Sciatic nerve (tissue), 2 donors: ENCODE measurements at places on chromosomes 2 and 18.

DNA sequence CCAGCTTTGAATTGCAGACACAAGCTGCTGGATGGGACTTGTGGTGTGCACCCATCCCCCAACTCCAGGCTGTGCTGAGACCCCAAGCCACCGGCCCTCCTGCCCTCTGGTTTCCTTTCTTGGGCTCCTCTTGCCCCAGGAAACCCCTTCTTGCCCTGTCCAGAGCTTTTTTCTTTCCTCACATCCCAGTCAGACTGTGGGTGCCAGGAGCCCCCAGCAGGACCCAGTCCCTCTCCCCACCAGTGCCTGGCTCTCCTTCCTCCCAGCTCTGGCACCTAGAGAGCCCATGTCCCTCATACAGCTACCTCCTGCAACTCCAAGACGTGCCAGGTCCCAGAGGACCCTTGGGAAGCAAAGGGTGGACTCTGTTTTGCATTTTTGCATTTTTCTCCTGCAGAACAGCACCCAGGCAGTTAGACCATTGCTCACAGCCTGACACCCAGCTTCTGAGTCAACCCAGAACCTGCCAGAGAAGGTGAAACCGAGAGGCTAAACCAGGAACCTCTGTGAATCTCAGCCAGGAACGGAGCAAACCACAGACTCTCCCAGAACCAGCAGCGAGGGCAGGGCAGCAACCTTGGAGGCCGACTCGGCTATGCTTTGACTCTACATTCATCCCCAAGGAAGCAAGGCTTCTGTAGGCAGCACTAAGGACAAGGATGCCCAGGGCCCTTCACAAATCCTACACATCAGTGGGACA is 221.1 kb downstream of the ANAPC1 start:
- no peak for DNase-seq

- DNase-seq: no peak
Observed at GRCh38 chr18:40413160-40413559, 1541.9 kb upstream of the PIK3C3 start.

GRCh38 chr2:189217541-189217940 is 38.0 kb upstream of the COL5A2 start:
- DNase-seq: no peak

- no peak for DNase-seq
Observed at GRCh38 chr2:113167962-113168340, 5.8 kb upstream of the PSD4 start.

GRCh38 chr2:21837168-21837960 is 713.6 kb downstream of the TDRD15 start:
- DNase-seq: no peak

GRCh38 chr2:60890393-60890707 is 9.0 kb downstream of the REL start:
- DNase-seq: no peak

DNA sequence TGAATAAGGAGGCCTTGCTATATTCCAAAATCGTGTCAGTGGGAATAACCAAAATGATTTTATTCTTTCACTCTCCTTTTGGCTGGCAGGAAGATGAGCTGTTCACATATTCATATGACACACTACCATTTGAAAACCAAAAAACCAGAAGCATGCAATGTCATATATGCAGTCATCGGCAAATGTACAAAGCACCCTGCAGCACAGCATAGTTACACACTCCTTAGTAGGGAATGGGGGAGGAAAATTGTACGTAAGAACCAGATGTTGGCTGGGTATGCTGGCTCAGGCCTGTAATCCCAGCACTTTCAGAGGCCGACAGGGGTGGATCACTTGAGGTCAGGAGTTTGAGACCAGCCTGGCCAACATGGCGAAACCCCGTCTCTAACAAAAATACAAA is 176.6 kb downstream of the GFPT1 start:
- DNase-seq: no peak

DNA sequence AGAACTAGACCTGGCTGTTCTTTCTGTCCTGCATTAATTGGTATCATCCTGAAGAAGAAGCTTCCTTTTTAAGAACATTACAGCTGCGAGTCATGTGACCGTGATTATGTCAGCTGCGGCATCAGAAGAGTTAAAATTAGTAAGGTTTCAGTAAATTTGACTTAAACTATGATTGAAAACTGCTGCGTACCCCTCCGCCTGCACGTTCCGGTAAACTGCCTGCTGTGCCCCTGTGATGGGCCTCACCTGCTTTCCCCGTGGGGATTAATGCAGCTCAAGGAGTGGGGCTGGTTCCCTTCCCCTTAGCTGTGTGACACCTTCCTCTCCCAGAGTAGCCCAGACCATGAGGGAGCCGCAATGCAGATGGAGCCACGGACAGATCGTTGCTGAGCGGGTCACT is 36.1 kb upstream of the MYO3B start:
- no peak for DNase-seq

DNA sequence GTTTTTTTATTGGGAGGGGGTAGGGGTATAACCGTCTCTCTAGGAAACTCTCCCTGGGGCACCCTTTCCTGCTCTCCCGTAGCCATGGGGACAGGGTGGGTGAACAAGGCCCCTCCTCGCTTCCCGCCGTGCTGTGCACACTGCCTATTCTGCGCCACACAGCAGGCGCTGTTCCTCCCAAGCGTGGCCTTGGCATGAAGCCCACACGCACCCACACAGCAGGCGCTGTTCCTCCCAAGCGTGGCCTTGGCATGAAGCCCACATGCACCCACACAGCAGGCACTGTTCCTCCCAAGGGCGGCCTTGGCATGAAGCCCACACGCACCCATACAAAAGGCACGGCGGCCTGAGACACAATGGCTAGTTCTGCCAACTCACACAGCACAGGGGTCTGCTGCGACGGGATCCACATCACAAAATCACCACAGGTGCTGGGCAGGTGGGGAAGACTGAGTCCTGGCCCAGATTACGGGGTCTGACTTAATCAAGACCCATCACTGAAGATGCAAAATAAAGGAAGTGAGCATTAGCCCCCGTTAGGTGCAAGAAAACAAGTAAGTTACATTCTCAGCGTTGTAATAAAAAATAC is 46.6 kb upstream of the TPO start:
- DNase-seq: peak; percentile 92

- DNase-seq: no peak
Observed at GRCh38 chr2:100741880-100742276, 78.1 kb upstream of the NPAS2 start.

GRCh38 chr2:144261336-144261735 is 258.6 kb downstream of the ZEB2 start:
- DNase-seq: no peak

GRCh38 chr2:100887713-100888495 is 68.0 kb downstream of the NPAS2 start:
- DNase-seq: no peak

DNA sequence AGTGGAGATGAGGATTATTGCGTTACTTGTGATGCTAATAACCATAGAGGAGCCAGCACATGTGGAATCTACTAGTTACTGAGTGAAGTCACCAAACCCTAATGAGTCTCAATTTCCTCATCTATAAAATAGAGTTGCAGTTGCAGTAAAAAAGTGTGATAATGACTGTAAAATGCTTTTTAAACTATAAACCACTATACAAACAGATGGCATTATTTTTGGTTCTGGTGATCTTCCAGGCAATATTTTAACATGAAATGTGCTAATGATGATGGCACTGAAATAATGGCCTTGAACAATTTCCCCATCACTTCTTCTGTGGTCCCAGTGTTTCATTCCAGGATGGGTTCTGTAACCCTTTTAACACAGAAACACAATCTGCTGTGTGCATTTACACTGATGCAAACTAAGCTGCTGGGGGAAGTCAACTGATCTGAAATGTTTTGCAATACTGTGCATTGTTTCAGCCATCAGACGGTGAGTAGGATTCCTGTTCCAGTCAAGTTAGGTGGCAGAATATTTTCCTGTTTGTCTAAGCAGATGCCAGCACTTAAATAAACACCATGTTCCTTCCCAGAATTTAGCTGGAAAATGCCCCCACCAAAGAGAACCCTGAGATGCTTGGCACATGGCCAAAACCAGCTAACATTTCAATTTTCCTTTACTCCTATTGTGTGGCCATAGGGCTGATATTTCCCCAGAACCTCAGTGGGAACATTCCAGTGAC is 52.6 kb downstream of the TACR1 start:
- no peak for DNase-seq

- no peak for DNase-seq
Observed at GRCh38 chr18:75023473-75023872, 185.5 kb downstream of the PTGR3 start.

- no peak for DNase-seq
Observed at GRCh38 chr2:221931251-221931991, 359.3 kb upstream of the EPHA4 start.

- no peak for DNase-seq
Observed at GRCh38 chr18:77977331-77977730, 727.7 kb downstream of the GALR1 start.

DNA sequence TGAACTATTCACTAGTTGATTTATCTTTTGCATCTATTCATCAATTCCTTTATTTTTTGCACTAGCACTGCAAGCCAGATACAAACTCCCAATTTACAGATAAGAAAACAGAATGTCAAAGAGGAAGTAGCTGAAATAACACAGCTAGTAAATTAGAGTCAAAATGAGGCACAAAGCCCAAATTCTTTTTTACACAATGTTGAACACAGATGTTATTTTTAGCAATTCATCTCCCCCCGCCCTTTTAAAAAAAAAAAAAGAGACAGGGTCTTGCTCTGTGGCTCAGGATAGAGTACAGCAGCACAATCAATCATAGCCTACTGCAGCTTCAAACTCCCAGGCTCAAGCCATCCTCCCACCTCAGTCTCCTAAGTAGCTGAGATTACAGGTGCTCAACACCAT is 127.8 kb downstream of the CCBE1 start:
- no peak for DNase-seq

- DNase-seq: no peak
Observed at GRCh38 chr2:170812710-170813600, 3.7 kb upstream of the GAD1 start.

- no peak for DNase-seq
Observed at GRCh38 chr18:57953883-57954282, 90.1 kb upstream of the NEDD4L start.

- DNase-seq: no peak
Observed at GRCh38 chr2:31328026-31328425, 86.5 kb downstream of the XDH start.

- no peak for DNase-seq
Observed at GRCh38 chr2:216399621-216400020, 12.7 kb upstream of the SMARCAL1 start.

- DNase-seq: no peak
Observed at GRCh38 chr2:126602334-126602733, 53.6 kb upstream of the GYPC start.

DNA sequence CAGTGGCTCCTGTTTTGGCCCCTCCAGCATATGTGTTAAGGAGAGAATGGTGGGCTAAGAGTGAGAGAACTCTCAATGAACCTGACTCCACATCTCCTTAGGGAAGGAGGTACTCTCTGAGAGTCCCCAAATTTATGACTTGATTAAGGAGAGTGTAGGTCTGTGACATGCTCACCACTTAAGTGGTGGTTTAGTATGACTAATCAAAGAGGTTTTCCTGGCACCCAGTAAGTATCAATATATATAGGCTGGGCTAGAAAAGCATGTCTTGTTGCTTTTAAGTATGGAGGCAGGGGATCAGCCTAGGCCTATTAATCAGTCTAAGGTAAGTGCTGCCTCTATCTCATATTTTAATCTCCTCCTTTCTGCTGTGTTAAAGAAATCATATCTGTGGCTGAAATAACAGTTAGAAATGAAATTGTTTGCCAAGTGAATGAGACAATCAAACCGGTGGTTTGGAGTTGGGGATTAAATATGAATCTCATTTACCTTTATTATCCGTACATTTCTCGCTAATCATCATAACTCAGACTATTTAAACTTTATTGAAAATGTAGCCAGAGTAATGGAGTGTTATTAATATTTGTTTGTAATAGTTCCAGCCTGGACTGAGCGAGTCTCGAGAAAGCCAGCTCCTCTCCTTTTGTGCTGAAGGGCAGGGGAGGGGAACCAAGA is 107.7 kb upstream of the MEIS1 start:
- no peak for DNase-seq

GRCh38 chr2:120441351-120441700 is 95.4 kb downstream of the INHBB start:
- no peak for DNase-seq

- DNase-seq: no peak
Observed at GRCh38 chr2:88624477-88624876, 2.8 kb downstream of the EIF2AK3 start.

DNA sequence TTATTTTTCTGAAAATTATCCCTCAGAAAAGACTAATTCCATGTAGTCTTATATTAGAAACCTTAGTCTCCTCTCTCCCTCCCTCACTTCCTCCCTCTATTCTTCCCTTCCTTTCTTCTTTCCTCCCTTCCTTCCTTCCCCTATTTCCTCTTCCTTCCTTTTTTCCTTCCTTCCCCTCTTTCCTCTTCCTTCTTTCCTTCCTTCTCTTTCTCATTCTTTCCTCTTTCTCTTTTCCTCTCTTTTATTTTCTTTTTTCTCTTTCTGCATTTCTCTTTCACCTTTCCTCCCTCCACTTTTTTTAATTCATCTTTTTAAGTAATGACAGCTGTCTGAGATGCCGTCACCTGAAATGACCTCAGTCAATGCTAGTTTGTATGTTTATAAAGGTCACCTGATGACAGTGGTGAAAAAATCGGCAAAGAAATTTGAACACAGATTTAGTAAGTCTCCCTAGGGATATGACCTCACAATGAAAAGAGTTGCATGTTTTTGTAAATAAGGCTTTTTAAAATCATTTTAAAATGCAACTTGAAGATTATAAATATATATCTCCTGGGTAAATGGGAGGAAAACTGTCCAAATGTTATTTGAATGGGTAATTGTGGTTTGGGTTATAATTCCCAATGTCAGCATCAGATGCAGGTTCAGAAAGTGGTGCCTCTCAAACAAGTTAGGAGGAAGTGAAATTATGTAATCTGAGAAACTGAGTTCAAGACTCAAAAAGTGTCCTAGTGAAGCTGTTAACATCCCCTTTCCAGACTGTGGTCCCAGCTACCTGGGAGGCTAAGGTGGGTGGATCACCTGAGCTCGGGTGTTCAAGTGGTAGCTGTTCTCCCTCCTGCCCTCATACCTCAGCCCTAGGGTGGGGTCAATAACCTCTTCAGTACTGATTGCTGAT is 90.3 kb upstream of the ST3GAL5 start:
- no peak for DNase-seq

GRCh38 chr2:70557171-70557838 is 3.7 kb upstream of the TGFA start:
- DNase-seq: no peak
